ENCODE measurements at places on chromosomes 7 and 10.

DNA sequence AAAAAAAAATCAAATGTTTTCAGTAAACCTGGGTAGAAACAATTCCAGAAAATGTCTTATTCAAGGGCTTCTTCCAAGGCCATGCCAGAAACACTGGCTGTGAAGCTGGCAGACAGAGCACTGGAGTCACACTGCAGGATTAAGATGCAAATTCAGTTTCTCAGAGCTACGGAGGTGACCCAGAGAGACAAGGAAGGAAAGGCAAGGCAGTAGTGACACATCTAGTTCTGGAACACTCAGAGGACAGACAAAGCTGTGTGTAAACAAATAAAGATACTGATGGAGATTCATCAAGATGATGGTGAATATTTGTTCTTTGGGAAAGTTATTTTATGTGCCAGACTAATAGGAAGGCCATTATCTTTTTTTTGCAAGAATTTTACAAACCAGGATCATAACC, 608.3 kb upstream of the C7orf33 start:
- no peak for DNase-seq

DNA sequence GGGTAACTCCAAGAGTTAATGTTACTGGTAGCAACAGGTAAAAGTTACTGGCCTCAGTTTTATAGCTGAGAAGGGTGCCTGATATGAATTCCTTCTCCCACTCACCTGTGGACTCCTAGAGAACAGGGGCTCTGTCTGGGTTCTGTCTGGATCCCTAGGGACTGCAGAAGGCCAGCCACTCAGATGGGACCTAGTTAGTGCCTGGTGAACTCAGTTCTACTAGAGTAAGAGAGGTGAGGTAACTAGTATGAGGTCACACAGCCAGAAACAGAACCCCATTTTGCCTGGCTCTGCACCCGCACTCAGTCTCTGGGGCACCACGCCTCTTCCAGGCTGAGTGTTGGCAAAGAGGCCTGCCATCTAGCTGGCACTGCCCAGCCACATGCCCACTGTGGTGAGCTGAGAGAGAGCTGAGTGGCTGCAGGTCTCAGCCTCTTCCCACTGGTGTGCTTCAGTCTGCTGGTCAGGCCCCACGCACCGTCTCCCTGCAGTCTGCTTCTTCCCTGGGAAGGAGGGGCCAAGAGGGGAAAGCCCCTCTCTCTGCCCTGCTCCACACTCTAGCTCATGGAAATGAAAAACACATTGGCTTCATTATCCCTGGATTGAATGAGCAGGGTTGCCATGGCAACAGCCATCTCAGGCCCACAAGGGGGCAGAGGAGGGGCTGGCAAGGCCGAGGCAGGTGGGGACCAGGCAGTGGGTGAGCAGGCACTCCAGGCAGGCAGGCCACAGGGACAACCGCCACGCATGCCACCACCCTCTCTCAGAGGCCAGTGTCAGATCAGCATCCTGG, 110.6 kb downstream of the ZMIZ1 start:
- DNase-seq: no peak

GRCh38 chr7:155722936-155723335, 78.5 kb downstream of the RBM33 start:
- DNase-seq: no peak

- DNase-seq: no peak
Measured at GRCh38 chr10:12888470-12888869, 113.0 kb downstream of the CCDC3 start.
